ENCODE measurements at places on chromosomes 16 and 17. TPM values are rescaled to one million over a fixed set of nuclear protein-coding genes. Genes with fewer than 3 reads are reported as not detected.
A peak's percentile ranks its signal among the peaks of the same experiment; 100 is the strongest.

- DNase-seq: no peak
These were observed 2.6 kb upstream of the KRT35 start for GRCh38 chr17:41483531-41483930.

DNA sequence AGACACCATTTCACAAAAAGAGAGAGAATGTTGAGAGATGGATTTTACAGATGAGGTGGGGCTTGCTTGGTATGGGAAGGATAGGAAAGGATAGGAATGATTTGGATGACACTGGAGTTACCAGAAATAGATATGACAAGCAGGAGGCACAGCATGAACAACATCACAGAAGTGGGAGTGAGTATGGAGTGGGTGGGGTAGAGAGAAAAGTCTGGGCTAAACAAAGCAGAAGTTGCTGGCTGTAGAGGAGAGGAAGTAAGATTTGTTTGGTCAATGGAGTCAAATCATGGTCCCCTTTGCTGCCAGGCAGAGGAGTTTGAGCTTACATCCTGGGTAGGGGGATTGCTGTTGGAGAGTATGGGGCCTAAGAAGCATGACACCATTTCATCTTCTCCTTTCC lies 101.7 kb downstream of the VAT1L start:
- DNase-seq: no peak

- DNase-seq: peak; percentile 48
These were observed 9.3 kb downstream of the GJD3 start for GRCh38 chr17:40355123-40355803.

DNA sequence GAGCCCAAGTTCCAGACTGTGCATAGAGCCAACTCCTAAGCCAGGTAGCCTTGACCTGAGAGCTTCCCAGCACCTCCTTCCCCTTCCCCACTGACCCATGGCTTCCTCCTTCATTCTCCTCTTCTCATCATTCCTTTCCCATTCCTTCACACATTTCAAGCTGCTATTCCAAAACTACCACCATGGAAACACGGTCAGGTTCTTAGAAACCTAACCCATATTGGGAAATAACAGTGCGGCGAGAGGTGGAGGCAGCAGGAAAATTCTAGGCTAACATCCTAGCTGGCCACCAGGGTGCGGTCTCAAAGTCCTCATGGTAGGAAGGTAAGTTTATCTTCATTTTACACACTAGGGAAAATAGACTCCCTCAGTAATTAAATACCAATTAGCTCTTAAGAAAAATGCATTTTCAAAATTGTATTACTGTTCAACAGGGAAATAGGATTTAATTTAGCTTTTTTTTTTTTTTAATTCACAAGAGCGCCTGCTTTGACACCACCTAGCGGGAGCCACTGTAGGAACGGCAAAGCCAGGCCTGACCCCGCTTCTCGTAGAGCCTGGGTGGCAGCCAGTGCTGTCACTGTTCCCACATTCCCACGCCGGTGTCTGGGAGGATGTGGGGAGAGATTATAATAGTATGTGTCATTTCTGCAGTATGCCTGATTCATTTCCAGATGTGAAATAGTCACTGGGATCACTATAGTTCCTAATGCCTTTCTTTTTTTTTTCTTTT lies 14.0 kb upstream of the SPHK1 start:
- DNase-seq: no peak

GRCh38 chr16:544517-544916 lies 15.7 kb upstream of the PRR35 start:
- DNase-seq: no peak

DNA sequence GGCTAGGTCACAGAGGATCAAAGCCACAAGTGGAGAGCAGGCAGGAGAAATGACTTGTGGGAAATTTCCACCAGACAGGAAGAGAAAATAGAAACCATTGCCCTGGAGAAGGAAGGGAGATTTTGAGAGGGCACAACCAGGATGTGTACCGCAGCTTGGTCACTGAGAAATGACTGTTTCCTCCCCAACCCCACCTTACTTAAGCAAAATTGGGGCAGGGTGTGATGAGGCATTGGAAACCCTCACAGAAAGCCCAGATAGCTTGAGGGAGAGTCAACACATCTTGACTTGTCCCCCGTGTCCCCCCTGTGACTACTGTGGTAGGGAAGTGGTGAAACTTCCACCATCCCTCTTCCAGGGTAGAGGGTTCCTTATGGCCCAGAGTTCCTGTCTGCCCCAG lies 113.5 kb upstream of the FAM20A start:
- DNase-seq: no peak

The UNC45B gene
- 0.28 TPM for polyA plus RNA-seq
